ENCODE measurements at places on chromosomes 16 and 17.

- no peak for DNase-seq
Observed at GRCh38 chr16:2512735-2513404, 882 bp upstream of the ATP6V0C start.

DNA sequence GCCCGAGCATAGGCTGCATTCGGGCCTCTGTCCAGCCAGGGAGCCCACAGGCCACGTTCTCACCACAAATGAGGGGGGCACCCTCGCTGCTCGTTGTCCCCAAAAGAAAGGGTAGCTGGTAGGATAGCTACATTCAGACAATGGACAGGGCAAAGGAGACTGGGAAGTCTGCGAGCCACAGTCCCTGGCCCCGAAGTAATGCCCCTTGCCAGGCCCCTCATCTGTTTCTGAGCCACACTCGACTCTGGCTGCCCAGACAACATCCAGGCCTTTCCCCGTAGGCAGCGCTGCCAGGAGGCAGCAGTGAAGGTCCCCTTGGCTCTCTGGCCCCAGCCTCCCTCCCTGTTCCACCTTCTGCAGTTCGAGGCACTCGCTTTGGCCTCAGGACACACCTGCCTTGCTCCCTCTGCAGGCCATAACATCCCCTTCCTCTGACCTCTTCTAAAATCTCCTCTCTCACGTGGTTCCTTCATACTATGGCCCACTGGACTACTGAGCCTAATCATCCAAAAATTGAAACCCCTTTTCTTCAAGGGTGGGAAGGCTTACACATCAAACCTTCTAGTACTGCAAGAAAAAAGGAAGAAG is 12.2 kb downstream of the AIPL1 start:
- no peak for DNase-seq

DNA sequence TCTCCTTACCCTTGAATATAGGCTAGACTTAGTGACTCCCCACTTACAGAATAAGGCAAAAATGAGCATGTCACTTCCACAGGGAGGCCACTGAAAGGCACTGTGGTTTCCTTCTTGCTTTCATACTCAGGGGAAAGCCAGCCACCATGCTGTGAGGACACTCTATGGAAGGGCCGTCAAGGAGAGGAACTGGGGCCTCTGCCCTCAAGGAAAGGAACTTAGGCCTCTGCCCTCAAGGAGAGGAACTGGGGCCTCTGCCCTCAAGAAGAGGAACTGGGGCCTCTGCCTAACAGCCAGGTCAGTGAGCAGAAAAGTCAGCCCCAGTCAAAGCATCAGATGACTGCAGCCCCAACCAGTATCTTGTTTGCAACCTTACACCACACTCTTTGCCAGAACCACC is 30.1 kb downstream of the VPS35 start:
- DNase-seq = no peak

DNA sequence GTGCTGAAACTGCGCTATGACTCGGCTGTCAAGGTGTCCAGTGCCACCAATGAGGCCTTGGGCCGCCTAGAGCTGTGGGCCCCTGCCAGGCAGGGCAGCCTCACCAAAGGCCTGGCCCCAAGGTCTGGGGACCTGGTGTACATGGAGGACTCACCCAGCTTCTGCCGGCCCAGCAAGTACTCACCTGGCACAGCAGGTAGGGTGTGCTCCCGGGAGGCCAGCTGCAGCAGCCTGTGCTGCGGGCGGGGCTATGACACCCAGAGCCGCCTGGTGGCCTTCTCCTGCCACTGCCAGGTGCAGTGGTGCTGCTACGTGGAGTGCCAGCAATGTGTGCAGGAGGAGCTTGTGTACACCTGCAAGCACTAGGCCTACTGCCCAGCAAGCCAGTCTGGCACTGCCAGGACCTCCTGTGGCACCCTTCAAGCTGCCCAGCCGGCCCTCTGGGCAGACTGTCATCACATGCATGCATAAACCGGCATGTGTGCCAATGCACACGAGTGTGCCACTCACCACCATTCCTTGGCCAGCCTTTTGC is 25.0 kb downstream of the WNT9B start:
- peak; percentile 87 for DNase-seq

DNA sequence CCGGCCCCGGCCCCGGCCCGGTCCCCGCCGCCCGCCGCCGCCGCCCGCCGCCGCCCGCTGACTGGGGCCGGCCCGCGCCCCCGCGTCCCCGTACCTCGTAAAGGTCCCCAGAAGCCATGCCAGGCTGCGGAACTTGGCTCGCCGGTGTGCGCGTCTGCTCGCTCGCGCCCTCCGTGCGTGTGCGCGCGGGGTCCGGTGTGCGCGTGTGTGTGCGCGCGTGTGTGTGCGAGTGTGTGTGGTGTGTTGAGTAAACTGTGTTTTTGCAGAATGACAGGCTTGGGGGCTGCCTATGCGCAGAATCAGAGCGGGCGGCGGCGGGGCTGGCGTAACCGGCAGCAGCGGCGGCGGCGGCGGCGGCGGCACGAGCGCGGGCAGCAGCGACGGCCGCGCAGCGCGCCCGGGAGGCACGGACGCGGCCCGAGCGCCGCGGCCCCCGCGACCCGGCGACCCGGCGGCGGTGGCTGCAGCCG is 307 bp downstream of the CDYL2 start:
- DNase-seq = peak; percentile 44

- DNase-seq = no peak
Observed at GRCh38 chr16:50666658-50667496, 14.2 kb downstream of the SNX20 start.
